ENCODE measurements at places on chromosomes 16 and 17. TPM values are rescaled to one million over a fixed set of nuclear protein-coding genes. Genes with fewer than 3 reads are reported as not detected.
A peak's percentile ranks its signal among the peaks of the same experiment; 100 is the strongest.

DNA sequence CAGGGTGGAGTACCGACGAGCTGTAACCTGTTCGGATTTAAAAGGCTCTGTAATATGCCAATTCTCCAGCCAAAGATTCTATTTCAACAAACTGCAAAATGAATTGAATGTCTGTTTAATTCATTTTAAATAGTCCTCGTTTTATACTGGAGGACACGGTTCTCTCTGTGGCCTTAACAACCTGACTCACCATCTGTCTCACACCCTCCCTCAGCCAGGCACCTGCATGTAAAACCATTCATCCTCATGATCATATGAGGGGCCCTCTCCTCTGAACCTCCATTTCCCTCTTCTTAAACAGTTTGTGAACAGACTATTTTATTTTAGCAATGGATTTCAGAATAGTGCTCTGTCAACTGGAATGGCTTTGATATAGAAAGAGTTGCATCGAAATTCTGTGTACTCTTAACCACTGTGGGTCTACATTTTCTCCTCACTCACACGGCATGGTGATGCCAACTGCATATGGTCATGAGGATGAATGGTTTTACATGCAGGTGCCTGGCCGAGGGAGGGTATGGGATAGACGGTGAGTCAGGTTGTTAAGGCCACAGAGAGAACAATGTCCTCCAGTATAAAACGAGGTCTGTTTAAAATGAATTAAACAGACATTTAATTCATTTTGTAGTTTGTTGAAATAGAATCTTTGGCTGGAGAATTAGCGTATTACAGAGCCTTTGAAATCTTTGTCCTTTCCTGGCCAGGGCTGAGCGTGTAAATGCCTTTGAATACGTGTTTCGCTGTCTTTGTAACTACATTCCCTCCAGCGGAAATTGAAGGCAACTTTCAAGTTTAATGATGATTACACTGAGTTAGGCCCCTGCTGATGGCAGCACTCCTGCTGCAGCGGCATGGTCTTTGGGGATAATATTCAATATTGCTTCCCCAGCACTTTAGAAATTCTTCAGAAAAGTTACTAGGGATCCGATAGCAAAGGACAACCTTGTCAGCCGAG is 329.6 kb downstream of the SNX29 start:
- no peak for DNase-seq
- H3K36me3 ChIP-seq: no peaks in the 10 kb centered on the region
- H3K27ac ChIP-seq: no peak overlapping the region

DNA sequence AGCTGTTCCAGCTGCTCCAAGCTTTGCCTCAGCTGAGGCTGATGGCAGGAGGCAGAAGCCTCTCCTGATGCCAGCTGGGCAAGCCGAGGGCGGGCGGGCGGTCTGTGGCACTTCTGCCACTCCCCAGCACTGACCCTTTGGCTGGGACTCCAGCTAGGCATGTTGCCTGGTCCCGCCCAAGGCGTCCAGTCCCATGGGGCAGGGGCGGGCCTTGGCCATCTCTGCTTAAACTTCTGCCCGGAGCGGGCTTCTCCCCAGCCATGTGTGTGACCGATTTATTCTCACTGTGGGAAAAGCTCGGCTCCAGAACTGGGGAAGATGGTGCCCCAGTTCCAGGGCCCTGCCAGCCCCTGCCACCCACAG is 349.1 kb downstream of the SEC14L1 start:
- no peak for DNase-seq
- no peak overlapping the region for H3K4me3 ChIP-seq
- H3K27me3 ChIP-seq: no peaks in the 10 kb centered on the region
- H3K27ac ChIP-seq: no peak overlapping the region

DNA sequence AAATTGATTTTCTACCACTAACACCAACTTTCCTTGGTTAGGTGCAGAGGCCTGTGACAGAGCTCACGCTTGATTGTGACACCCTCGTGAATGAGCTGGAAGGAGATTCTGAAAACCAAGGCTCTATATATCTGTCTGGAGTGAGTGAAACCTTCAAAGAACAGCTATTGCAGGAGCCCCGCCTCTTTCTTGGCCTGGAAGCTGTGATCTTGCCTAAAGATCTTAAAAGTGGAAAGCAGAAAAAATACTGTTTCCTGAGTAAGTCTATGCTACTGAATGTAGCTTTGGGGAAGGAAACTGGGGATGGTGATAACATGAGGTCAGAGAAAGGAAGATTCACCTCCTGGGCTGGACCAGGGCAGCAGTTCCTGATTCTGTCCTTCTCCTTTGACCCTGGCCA is 38.3 kb downstream of the REXO5 start:
- H3K27ac ChIP-seq: peak overlapping the region; percentile 74
- H3K27me3 ChIP-seq: no peaks in the 10 kb centered on the region
- peaks cover 25% of the 10 kb centered on the region for H3K36me3 ChIP-seq
- peaks cover 24% of the 10 kb centered on the region for H3K4me1 ChIP-seq
- H3K4me3 ChIP-seq: no peak overlapping the region

DNA sequence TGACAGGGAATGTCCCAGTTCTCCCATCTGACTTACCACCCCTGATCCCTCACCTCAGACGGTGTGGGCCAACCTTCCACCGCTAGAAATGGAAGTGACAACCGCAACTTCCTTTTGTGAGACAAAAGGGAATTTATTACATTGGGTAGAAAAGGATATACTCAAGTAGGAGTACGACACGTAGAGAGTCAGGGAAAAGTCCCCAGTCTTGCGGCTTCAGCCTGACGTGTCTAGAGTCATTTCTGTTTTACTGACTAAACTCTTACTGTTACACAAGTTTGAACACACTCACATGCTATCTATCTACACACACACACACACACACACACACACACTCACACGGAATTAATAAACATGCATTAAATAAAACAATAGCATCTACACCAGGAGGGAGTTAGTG is 178.9 kb downstream of the COPRS start:
- H3K27ac ChIP-seq: peak overlapping the region; percentile 43
- no peaks in the 10 kb centered on the region for H3K36me3 ChIP-seq
- peak overlapping the region; percentile 0 for H3K4me3 ChIP-seq
- peaks cover 32% of the 10 kb centered on the region for H3K27me3 ChIP-seq
- DNase-seq: peak; percentile 76
- H3K4me1 ChIP-seq: peaks cover 10% of the 10 kb centered on the region

The TVP23A gene
- not detected for total RNA-seq

The PSMD12 gene
- total RNA-seq: 80.9 TPM

Measured in activated CD8-positive, alpha-beta T cell treated with anti-CD3 and anti-CD28 coated beads for 36 hours (primary cell).